Right ventricle myocardium inferior (tissue), 1 donor: ENCODE measurements at places on chromosomes 1 and 21. TPM values are rescaled to one million over a fixed set of nuclear protein-coding genes. Genes with fewer than 3 reads are reported as not detected.

UTS2 gene
- total RNA-seq, result not detected

BCL2L15 gene
- not detected for total RNA-seq

ARMH1 gene
- total RNA-seq, result 0.78 TPM

IFI44L gene
- 3.6 TPM for total RNA-seq

ITGB2 gene
- 36.7 TPM for total RNA-seq

TBX15 gene
- total RNA-seq, result 0.43 TPM

SLC25A34 gene
- total RNA-seq, result 57.2 TPM

TCEA3 gene
- total RNA-seq, result 73.6 TPM

- DNase-seq, result peak; percentile 78
These were observed 623 bp downstream of the CAPN2 start for GRCh38 chr1:223712850-223713474.

- DNase-seq, result peak; percentile 90
These were observed 67.9 kb downstream of the MDM4 start for GRCh38 chr1:204583909-204584632.

DNA sequence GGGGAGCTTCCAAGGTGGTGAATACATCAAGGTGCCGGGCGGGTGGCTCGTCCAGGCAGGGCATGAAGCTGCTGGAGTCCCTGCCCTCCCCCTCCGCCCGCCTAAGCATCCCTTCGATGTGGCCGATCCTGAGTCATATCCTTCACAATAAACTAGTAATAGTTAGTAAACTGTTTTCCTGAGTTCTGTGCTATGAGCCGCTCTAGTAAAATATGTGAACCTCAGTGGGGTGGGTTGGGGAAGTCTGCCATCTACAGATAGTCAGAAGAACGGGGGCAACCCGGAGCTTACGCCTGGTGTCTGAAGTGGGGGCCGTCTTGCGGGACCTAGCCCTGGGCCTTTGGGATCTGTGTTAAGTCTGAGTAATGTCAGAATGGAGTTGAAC, 21.6 kb downstream of the C2CD2 start:
- DNase-seq, result no peak

DNA sequence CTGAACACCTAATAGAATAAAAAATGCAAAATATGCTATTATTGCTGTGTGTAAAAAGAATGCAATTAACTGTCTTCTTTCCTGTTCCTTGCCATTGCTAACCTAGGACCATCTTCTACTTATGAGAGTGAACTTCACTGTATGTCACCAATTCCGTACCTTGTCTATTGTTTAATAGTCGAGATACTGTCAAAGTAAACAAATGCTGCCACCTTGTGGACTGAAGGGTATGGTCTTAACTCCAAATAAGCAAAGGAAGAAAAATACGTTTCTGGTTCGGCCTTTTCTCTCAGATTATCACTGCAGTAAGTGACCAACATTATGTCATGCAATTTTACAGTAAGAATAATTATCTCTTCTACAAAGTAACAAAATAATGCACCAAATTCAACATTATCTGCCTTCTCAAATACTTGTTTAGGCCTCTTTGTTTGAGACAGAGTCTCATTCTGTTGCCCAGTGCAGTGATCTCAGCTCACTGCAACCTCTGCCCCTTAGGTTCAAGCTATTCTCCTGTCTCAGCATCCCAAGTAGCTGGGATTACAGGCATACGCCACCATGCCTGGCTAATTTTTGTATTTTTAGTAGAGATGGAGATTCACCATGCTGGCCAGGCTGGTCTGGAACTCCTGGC, 133.4 kb downstream of the COP1 start:
- no peak for DNase-seq

DNA sequence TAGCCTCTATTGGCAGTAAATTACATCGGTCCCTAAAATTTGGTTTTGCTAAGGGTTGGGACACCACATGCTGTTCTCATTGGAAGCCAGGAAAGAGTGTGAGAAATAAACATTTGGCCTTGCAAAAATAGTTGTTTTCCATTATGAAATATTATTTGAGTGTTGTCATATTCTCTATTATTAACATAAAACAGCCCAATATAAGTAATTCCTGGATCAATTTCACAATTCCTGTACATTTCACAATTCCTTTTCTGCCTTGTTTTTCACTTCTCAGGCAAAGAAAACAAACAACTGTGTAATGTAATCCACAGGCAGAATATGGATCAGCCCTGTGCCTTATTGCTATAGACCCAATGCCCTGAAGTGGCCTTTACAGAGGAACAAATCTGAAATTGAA, 40.5 kb downstream of the C1orf87 start:
- DNase-seq, result no peak

DNA sequence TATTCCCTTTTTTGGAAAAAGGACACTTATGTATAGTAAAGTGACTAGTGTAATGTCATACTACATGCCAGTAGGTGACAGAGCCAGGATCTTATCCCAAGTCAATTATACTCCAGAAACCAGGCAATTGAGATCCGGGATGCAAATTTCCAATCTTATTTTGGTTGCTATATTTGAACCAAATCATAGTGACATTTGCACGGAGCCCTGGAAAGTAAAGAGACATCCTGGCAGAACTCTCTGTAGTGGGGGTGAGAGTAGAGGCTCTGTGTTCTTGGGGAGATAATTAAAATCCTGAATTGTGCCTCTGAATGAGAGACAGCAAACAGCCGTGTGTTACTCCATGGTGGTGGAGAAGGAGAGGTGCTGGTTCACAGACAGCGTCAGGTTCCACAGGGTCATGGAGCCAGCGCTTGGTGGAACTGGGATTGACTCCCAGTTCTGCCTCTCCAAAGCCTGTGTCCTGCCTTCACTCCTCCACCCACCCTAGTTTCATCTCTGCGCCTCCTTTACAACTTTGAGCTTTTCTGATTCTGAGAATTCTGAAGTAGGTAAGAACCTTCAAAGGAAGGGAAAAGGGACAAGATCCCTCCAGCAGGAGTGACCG, 432.3 kb downstream of the PTPRU start:
- no peak for DNase-seq

GRCh38 chr1:59074598-59074997, 222.3 kb upstream of the FGGY start:
- DNase-seq, result no peak

DNA sequence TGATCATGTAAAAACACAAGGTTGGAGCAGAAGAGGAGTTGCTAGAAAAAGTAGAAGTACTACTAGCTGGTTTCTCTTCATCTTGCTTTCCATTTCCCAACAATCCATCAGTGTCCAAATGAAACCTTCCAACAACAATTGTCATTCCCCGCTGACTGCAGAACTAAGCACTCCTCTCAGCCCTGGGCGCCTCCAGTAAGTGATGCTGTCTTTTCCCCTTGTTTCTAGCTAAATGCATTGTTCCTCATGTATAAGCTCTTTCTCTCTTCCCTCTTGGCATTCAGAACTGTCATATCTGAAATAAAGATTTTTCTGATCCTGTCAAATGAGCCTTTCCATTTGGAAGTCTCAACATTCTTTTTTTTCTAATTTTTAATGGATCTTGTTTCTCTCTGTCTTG, 68.7 kb downstream of the FCRL5 start:
- no peak for DNase-seq

- DNase-seq, result no peak
These were observed 238.0 kb downstream of the TM2D1 start for GRCh38 chr1:61486783-61487536.

- no peak for DNase-seq
These were observed 244.2 kb downstream of the LMO4 start for GRCh38 chr1:87572891-87573290.

DNA sequence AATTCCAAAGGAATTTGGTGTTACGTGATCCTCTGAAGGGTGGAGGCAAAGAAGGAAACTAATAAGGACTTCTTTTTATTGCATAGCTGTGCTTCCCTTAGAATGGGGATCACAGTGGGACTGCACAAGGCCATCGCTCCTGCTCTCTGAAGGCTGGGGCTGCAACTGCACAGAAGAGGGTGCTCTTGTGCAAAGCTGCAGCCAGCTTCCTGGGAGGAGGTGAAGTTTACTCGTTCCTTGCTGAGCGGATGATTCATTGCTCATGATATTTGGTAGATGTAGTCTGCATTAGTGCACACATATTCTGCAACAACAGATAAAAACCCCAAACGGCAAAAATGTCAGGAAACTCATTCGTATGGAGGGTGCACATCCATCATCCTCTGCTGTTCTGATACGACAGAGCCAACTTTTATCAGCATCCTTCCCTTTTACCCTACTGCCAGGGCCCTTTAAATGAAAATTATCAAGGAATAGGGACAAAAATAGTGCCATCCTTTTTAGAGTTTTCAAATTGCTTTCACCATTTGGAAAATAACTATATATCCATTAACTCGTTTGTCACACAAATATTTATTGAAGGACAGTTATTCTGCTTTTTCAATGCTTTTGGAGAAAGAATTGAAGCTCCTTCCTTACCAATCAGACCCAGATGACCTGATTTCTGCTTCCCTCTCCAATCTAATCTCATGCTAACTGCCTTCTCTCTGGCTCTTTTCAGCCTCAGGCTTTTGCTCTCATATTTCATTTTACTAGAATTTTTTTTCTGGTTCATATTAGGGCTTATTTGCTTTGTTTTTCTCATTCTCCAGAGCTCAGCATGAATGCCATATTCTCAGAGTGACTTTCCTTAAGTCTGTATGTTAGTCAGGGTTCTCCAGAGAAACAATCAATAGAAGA, 263.6 kb downstream of the DUSP10 start:
- no peak for DNase-seq

DNA sequence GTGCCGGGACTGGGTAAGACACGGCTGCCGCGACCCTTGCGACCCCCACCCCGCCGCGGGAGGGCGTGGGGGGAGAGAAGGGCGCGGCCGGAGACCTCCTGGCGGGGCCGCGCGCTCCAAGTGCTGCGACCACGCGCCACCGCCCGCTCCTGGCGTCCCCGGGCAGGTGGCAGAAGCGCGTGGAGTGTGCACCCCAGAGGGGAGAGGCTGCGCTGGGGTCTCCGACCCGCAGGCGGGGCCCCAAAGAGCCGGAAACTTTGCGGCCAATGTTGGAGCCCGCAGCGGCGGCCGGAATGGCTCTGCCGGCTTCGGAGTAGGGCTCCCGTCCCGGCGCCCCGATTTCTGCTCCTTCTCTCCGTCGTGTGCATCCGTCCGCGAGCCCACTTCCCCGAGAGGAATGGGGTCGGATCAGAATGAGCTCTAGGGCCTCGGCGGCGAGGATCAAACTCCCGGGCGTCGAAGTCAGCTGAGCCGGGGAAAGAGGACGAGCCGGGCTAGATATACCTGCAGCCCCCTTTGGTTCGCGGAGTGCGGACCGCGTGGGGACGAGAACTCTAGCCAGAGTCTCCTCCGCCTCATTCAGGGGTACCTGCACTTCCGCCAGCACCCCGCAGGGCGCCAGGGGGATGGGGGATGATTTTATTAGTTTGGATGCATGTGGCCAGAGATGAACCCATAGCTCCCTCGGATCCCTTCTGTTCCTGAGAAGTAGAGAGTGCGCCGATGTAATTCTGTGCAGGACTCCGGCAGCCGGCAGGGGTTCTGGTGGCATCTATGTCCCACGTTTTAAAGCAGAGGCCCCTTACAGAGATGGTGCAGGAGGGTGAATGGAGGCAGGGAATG, 751 bp downstream of the STUM start:
- no peak for DNase-seq

DNA sequence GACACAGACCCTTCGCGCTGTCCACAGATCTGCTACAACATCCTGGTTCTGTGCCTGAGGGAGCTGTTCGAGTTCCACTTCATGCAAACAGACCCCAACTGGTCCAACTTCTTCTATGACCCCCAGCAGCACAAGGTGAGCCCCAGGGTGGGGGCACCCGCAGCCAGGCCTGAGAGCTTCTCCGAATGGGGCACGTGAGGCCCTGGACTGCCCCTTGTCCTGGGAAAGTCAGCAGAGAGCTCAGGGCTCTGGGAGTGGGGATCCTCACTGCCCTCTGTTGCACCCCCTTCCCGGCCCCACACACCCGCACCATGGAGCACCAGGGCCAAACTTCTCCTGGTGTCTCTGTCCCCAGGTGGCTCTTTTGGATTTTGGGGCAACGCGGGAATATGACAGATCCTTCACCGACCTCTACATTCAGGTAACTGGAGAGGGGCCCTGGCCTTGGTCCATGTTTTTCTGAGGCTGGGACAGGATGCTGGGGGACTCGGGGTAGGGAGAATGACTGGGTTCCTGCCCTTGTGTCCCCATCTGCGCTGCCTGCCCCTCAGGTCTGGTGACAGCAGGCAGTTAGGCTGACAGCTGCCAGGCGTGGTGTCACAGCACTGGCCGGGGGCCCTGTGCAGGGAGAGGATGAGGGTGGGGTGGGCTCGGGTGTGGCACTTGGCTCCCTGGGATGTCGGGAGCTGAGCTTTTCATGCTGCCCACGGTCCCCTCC, 44.6 kb downstream of the COQ8A start:
- DNase-seq, result peak; percentile 42

DNA sequence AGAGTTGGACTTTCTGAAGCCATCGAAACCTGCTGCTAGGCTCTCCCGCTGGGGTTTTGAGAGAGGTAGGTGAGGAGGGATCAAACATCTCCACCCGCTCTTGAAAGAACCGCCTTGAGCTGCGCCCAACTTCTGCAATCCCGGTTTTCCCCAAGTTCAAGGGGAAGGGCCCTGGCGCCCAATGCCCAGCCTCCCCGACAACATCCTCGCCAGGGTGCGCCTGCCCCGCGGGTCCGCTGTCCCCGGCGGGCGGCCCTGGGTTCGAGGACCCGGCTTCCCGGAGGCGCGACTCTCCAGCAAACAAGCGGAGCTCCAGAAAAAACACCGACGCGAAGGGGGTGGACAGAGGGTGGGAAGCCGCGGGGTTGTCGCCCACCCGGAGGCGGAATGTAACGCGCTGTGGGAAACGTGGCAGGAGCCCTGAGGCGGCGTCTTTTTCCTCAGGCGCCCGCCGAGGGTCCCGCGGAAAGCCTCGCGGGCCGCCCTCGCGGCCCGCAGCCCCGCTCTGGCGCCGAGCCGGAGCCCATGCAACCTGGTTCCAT, 607 bp downstream of the BTG3 start:
- DNase-seq, result peak; percentile 63

DNA sequence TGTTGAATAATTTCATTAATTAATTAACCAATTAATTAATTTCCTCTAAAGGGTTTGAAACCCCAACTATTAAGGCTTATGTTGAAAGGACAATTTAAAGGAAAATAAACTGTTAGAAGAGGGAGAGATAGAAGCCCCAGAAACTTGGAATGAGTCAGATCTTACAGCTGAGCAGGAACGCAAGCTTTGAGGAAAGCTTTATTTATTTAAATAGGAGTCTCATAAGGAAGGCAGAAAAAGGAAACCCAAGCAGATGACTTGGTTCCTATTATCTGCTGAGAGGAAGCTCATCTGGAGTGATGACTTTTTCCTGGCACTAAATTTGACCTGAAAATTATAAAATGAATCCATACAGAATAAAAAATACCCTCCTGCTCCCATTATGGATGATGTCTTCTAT, 105.1 kb downstream of the ROR1 start:
- no peak for DNase-seq

GRCh38 chr1:206911064-206911663, 10.6 kb downstream of the FCMR start:
- DNase-seq, result no peak

DNA sequence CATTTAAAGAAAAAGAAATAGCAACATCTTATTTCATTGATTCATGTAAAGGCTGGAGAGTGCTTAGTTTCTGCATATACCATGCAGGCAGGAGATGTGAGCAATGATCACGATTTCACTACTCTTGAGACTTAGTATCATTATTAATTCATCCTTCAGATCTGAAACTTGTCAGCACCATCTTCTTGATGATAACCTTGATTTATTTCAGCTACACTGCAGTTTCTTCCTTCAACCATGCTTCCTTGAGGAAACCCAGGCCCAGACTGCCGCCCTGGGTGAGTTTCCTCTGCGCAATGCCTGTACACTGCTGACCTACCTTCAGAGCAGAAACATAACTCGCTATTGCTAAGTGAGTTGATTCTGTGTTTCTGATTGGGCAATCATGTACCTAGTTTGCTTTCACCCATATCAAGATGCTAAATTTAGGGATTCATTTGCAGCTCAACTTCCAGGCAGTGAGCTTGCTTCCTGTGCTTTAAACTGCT, 13.5 kb upstream of the BCL10 start:
- DNase-seq, result no peak
